Dermis microvascular lymphatic vessel endothelial cell (primary cell): ENCODE measurements at places on chromosomes 2 and 18. TPM values are rescaled to one million over a fixed set of nuclear protein-coding genes. Genes with fewer than 3 reads are reported as not detected.

DNA sequence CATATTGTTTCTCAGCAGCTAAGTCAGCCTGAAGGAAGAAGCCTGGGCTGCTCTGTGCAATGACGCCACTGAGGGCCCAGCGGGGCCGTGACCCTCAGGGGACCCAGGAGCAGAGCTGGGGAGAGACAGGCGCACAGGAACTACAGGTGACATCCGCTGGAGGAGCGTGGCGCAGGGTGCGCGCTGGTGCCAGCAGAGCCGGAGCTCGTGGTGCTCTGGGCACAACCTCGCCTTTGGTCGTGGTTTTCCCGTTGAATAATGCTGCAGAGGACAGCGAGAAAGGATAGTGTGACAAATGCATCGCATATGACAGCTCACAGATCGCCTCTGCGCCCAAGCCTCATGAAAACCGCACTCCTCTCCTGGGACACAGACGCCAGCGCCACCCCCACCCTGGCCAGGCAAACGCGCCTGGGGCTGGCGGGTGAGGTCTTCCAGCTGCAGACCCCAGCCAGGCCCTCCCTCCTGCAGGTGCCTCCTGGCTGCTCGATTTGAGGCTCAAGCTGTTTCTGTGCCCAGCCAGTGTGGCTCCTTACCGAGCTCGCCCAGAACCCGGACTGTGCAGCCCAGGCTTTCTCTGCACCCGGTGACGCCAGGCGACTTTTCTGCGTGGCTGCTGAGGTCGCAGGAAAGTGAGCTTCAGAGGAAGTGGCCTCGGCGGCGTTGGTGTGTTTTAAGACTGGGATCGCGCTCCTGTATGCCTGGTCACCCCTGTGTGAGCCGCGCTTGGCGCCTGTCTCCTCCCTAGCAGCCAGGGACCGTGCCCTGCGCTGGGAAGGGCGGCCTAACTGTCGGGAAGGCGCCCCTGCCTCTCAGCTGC is 583.1 kb upstream of the HS6ST1 start:
- DNase-seq: no peak

GRCh38 chr2:127685410-127686080 is 10.2 kb upstream of the LIMS2 start:
- DNase-seq: no peak

DNA sequence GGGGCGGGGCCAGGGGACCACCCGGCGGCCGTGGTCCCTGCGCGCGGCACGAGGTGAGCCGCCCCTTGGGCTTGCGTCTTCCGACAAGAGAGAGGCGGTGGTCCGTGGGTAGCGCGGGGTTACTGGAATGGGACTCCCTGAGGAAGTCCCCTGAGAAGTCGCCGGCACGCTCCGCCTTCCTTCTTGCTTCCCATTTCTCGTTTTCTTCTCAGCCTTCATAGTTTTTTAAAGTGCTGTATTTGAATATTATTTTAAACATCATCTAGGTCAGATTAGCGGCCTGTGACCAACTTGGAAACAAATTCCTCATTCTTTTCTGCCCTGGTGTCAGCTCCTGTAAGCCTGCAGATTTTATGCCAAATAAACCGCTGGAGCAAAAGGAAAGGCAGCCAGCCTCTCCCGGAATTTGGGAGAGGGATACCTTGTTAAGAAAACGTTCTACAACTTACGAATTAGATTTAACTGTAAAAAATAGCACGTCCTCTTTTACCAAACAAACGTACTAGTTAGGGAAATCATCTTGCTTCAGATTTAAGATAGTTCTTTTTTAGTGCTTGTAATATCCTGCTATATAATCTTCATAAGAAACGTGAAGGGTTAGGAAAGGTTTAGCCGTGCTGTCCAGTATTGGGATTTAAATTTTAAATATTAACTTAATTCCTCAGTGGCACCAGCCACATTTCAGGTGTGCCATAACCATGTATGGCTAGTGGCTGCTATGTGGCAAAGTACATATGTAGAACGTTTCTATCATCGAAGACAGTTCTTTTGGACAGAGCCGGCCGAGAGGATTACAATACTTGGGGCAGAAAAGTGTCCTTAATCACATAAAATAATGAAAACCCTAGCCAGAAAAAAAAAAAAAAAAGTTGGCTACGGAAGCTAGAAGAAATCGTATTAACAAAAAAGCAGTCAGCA is 628 bp upstream of the PTPN2 start:
- DNase-seq: no peak

DNA sequence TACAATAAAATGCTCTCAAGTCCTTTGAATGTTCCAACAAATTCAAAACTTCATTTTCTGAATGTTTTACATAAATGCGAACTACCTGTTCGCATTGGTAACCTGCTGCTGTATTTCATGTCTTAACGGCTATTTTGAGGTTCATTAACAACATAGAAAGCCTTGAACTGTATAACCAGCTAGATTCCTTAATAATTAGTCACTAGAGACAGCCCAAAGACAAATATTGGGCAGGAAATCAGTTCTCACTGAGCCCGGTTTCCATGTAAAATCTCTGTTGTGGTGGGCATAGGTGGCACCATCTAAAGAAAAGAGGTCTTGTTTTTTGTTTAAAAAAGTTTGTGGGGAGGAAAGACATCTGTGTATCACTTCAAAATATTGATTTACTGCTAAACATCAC is 29.2 kb downstream of the PDIA6 start:
- no peak for DNase-seq

- DNase-seq: no peak
These were observed 94.3 kb upstream of the TWSG1 start for GRCh38 chr18:9240270-9240669.

ALK gene
- not detected in 2 replicates for total RNA-seq
